ENCODE measurements at places on chromosomes 1 and 21.
A peak's percentile ranks its signal among the peaks of the same experiment; 100 is the strongest.

DNA sequence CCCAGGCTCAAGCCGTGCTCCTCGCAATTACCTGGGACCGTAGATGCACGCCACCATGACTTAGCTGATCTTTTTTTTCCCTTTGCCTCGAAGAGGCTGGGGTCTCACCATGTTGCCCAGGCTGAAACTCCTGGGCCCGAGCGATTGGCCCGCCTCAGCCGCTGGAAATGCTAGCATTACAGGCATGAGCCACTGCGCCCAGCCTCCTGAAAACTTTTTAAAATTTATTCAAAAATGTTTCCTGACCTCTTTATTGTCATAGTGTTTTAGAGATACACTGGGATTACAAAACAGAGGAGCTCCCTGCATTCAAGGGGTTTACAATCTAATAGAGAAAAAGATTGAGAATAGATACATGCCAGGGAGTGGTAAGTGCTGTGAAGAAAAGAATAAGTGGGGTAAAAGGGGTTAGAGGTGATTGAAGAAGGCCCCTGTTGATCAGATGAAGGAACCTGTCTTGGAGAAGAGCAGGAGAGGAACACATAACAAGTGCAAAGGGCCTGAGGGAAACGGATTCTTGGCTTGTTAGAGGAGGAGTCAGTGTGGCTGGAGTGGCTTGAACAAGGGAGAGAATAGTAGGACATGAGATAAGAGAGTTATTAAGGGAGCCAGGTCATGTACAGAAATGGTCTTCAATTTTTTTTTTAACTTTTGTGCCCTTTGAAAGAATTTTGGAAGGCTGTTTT lies 1.7 kb upstream of the TRIM33 start:
- peak overlapping the region; percentile 93 for H3K4me3 ChIP-seq
- DNase-seq: no peak
- peaks cover 1% of the 10 kb centered on the region for H3K27me3 ChIP-seq
- H3K36me3 ChIP-seq: peaks cover 12% of the 10 kb centered on the region

DNA sequence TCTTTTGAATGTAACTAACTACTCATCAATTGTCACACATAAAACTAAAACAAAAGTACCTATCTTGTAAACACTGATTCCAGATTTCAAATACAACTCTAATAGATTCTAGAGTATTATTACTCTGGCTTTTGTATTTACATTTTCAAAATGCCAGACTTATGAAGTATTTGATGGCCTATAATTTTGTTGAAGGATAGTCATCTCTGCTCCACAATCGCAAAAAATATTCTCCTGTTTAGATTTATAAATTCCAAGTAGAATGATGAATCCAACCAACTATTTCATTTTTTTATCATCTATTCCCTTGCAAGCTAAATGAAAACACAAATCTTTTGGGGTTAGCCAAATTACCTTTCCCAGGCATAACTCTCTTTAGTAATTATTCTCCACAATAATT lies 75.0 kb upstream of the GUCA2A start:
- H3K4me1 ChIP-seq: peaks cover 7% of the 10 kb centered on the region
- no peak for DNase-seq
- no peaks in the 10 kb centered on the region for H3K27me3 ChIP-seq

GRCh38 chr1:117607471-117607870 lies 1.6 kb downstream of the TENT5C start:
- H3K36me3 ChIP-seq: peaks cover 27% of the 10 kb centered on the region
- peak overlapping the region; percentile 78 for H3K27ac ChIP-seq
- H3K4me3 ChIP-seq: peak overlapping the region; percentile 91
- H3K27me3 ChIP-seq: peaks cover 18% of the 10 kb centered on the region
- DNase-seq: peak; percentile 26

- no peak for DNase-seq
- no peaks in the 10 kb centered on the region for H3K4me1 ChIP-seq
- H3K36me3 ChIP-seq: no peaks in the 10 kb centered on the region
- H3K4me3 ChIP-seq: no peak overlapping the region
- no peaks in the 10 kb centered on the region for H3K27me3 ChIP-seq
Measured at GRCh38 chr21:45897191-45898027, 84.2 kb upstream of the COL6A1 start.

GRCh38 chr1:87333692-87334347 lies 5.1 kb downstream of the LMO4 start:
- H3K36me3 ChIP-seq: peaks cover 39% of the 10 kb centered on the region
- peak overlapping the region; percentile 99 for H3K27ac ChIP-seq
- DNase-seq: peak; percentile 29
- H3K27me3 ChIP-seq: no peaks in the 10 kb centered on the region

- no peaks in the 10 kb centered on the region for H3K4me1 ChIP-seq
- no peaks in the 10 kb centered on the region for H3K36me3 ChIP-seq
- H3K4me3 ChIP-seq: no peak overlapping the region
- no peaks in the 10 kb centered on the region for H3K27me3 ChIP-seq
- DNase-seq: no peak
Measured at GRCh38 chr1:118920124-118920717, 67.9 kb downstream of the TBX15 start.

GRCh38 chr1:211473823-211474222 lies 18.1 kb downstream of the RD3 start:
- H3K27ac ChIP-seq: no peak overlapping the region
- H3K4me1 ChIP-seq: no peaks in the 10 kb centered on the region
- no peaks in the 10 kb centered on the region for H3K36me3 ChIP-seq
- peaks cover 13% of the 10 kb centered on the region for H3K27me3 ChIP-seq

GRCh38 chr21:43188592-43189210 lies 19.9 kb downstream of the CRYAA start:
- H3K36me3 ChIP-seq: no peaks in the 10 kb centered on the region
- H3K27me3 ChIP-seq: peaks cover 6% of the 10 kb centered on the region
- no peak for DNase-seq
- H3K27ac ChIP-seq: no peak overlapping the region
- H3K4me1 ChIP-seq: no peaks in the 10 kb centered on the region

- no peak overlapping the region for H3K4me3 ChIP-seq
- H3K27me3 ChIP-seq: peaks cover 12% of the 10 kb centered on the region
- H3K36me3 ChIP-seq: no peaks in the 10 kb centered on the region
- peaks cover 25% of the 10 kb centered on the region for H3K4me1 ChIP-seq
- H3K27ac ChIP-seq: no peak overlapping the region
Measured at GRCh38 chr1:207903053-207903452, 7.9 kb downstream of the CD34 start.

- no peak overlapping the region for H3K27ac ChIP-seq
- no peaks in the 10 kb centered on the region for H3K27me3 ChIP-seq
- H3K4me3 ChIP-seq: no peak overlapping the region
- H3K4me1 ChIP-seq: no peaks in the 10 kb centered on the region
- DNase-seq: no peak
Measured at GRCh38 chr1:180415236-180415848, 87.0 kb downstream of the ACBD6 start.

DNA sequence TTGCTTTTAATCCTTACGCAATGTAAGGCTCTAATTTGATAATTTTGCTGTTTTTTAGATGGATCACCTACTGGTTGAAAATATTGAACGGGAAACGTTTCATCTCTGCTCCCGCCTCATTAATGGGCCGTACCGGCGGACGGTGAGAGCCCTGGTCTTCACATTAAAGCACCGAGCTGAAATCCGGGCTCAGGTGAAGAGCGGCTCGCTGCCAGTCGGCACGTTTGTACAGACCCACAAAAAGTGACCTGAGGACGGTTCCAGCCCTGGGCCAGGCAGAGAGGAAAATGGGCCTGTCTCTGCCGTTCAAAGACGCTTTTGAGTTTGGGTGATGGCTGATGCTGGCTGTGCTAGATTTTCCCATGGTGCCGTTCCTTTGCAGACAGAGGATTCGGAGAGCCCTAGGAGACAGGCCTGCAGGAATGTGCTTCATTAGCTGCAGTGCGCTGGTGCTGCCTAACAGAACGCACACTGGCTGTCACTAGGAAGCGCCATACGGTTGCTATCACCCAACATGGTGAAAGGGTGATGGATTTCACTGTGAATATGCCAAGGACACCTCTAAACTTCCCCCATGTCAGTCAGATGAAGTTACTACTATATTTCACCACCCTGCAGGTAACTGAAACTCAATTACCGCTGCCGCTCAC lies 42.9 kb downstream of the TCEANC2 start:
- no peak for DNase-seq
- H3K4me3 ChIP-seq: no peak overlapping the region
- peaks cover 26% of the 10 kb centered on the region for H3K36me3 ChIP-seq
- no peaks in the 10 kb centered on the region for H3K4me1 ChIP-seq
- H3K27me3 ChIP-seq: no peaks in the 10 kb centered on the region

DNA sequence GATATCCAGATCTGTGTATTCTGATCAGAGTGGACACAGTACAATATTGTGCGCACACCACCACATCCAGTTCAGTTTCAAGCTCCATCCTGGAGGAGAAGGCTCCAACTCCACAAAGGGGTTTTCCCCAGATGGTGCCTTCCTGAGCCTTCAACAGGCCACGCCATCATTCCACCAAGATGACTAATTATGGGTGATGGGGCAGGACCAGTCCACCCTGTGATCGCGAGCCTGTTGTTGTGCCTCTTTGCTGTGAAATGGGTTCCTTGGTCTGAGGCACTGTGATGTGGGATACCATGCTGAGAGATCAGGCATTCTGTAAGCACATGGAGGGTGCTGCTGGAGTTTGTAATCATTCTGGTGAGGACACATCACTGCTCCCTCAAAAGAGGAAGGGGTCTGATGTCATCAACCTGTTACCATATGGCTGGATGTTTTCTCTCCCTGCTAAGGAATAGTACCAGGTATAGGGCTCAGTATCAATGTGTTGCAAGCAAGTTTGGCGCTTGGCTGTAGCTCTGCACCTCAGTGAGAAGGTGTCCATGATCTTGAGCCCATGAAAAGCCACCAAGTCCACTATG lies 6.7 kb upstream of the SH2D2A start:
- no peak for DNase-seq
- H3K27ac ChIP-seq: no peak overlapping the region
- peaks cover 3% of the 10 kb centered on the region for H3K36me3 ChIP-seq

DNA sequence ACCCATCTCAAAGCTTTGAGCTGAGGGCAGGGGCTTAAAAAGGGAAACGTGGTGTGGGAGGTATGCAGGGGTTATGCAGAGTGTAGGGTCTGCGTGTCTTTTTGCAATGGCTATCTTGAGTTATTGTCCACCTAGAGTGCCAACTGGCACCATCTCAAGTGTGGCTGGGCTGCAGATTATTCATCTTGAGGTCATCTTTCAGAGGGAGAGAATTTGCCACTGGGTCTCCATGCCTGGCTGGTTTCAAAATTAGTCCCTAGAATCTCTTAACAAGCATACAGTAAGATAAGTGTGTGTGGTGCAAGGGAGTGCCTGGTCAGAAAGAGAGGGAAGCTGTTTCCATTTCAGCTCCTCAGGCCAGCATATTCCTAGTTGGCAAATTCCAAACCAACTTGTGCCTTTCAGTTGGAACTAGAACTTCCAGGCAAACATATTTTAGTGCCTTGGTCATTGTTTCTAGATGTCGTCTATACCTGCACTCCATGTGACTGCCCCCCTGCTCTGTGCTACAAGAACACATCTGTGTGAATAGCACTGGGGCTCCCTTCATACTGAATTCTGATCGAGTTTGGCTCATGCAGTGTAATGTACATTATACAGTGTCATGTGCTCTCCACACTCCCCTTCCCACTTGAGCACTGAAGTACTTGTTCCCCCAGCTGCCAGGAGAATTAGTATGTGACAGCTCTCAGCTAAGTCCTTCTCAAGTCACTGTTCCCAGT lies 5.0 kb upstream of the OR2T8 start:
- no peak overlapping the region for H3K27ac ChIP-seq

- H3K27me3 ChIP-seq: peaks cover 5% of the 10 kb centered on the region
- peak overlapping the region; percentile 24 for H3K4me3 ChIP-seq
- no peak for DNase-seq
- peaks cover 70% of the 10 kb centered on the region for H3K4me1 ChIP-seq
Measured at GRCh38 chr1:234722270-234722704, 112.3 kb upstream of the IRF2BP2 start.

DNA sequence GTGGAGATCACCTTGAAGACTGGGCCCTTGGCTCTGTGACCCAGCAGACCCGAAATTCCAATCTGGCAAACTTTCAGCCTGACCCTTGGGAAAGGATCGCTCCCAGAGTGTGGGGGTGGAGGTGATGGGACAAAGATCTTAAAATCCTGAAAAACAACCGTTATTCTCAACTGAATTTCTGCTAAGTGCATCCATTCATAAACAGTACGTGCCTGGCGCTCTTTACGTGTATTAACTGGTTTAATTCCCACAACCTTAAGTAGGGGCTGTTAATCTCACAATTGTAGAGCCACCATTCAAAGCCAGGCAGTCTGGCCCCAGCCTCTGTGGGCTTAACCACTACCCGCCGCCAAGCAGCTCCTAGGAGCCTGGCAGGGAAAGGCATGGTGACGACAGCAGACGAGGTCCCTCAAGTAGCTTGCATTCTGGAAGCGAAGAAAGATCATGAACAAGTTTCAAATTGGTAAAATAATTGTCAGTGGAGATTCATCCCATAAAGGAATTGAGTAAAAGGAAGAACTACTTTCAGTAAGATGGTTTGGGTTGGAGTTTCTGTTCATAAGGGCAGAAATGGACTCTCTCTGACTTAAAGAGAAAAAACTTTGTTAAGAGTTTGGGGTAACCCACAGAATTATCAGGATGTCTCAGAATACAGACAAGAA lies 11.4 kb upstream of the RGS16 start:
- peaks cover 85% of the 10 kb centered on the region for H3K4me1 ChIP-seq
- H3K27ac ChIP-seq: peak overlapping the region; percentile 88
- peak; percentile 43 for DNase-seq
- H3K4me3 ChIP-seq: peak overlapping the region; percentile 81
- peaks cover 2% of the 10 kb centered on the region for H3K36me3 ChIP-seq
- peaks cover 13% of the 10 kb centered on the region for H3K27me3 ChIP-seq

GRCh38 chr1:232390590-232390989 lies 239.3 kb downstream of the SIPA1L2 start:
- no peaks in the 10 kb centered on the region for H3K36me3 ChIP-seq
- H3K27ac ChIP-seq: no peak overlapping the region
- no peaks in the 10 kb centered on the region for H3K4me1 ChIP-seq
- DNase-seq: no peak

DNA sequence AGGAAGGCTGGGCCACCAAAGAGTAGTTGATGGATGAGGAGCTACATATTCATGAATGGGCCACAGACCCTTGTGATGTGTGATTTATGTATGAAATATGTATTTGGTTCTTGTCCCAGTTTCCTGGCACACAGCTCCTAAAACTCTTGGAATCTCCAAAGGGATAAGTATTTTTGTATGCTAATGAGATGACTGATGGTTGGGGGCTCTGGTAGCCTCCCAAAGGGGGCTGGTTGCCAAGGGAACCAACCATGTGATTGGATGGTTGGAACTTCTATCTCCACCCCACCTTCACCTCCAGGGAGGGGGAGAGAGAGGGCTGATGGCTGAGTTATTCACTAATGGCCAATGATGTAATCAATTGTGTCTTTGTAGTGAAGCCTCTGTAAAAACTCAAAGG lies 77.1 kb downstream of the ZNF281 start:
- no peak overlapping the region for H3K4me3 ChIP-seq
- no peaks in the 10 kb centered on the region for H3K36me3 ChIP-seq
- peaks cover 13% of the 10 kb centered on the region for H3K4me1 ChIP-seq
- H3K27ac ChIP-seq: no peak overlapping the region

- no peaks in the 10 kb centered on the region for H3K4me1 ChIP-seq
- no peaks in the 10 kb centered on the region for H3K36me3 ChIP-seq
- no peaks in the 10 kb centered on the region for H3K27me3 ChIP-seq
- no peak for DNase-seq
- no peak overlapping the region for H3K4me3 ChIP-seq
Measured at GRCh38 chr1:199546323-199546722, 481.2 kb upstream of the NR5A2 start.

GRCh38 chr1:47433037-47433421 lies 4.8 kb upstream of the FOXD2 start:
- peaks cover 34% of the 10 kb centered on the region for H3K4me1 ChIP-seq
- peaks cover 16% of the 10 kb centered on the region for H3K36me3 ChIP-seq
- H3K27ac ChIP-seq: no peak overlapping the region
- H3K4me3 ChIP-seq: peak overlapping the region; percentile 56
- no peak for DNase-seq
- H3K27me3 ChIP-seq: peaks cover 33% of the 10 kb centered on the region

GRCh38 chr21:46443910-46444309 lies 14.8 kb upstream of the DIP2A start:
- no peak overlapping the region for H3K4me3 ChIP-seq
- H3K27ac ChIP-seq: no peak overlapping the region
- no peaks in the 10 kb centered on the region for H3K27me3 ChIP-seq
- peaks cover 5% of the 10 kb centered on the region for H3K4me1 ChIP-seq
- peaks cover 30% of the 10 kb centered on the region for H3K36me3 ChIP-seq
- DNase-seq: no peak
